ENCODE measurements at places on chromosomes 5 and 9.

GRCh38 chr9:113482991-113483675 is 19.6 kb downstream of the RGS3 start:
- no peak for DNase-seq

DNA sequence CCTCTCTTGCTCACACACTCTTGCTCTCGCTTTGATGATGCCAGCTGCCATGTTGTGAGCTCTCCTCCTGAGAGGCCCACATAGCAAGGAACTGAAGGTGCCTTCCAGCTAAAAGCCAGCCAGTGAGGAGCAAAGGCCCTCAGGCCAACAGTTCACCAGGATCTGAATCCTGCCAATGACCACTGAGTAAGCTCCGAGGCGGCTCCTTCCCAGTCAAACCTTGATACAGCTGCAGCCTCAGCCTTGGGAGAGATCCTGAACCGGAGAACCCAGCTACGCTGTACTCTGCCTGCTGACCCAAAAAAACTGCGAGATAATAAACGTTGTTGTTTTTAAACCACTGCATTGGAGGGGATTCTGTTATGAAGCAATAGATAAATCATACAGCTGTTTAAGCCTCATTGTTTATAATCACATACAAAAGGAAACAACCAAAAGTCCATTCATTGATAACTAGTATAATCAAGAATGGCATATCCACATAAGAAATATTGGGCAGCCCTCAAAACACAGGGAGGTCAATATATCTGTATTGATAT is 49.0 kb upstream of the IFNK start:
- no peak for DNase-seq

DNA sequence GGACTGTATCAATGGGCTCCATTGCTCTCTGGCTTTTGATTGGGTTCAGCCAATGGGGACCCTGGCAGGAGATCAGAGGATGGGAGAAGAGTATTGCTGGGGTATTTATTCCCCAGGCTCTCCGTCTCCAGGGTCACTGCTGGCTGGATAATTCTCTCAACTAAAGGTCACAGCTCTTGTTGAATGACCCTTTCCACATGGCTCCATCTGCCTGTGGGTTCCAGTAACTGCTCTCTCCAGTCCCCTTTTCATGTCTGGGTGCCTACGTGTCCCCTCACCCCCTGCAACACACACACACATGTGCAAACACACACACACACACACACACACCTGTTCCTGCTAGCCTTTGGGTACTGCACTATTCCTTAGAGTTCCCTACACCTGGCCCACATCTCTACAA is 53.9 kb upstream of the RIC1 start:
- no peak for DNase-seq

DNA sequence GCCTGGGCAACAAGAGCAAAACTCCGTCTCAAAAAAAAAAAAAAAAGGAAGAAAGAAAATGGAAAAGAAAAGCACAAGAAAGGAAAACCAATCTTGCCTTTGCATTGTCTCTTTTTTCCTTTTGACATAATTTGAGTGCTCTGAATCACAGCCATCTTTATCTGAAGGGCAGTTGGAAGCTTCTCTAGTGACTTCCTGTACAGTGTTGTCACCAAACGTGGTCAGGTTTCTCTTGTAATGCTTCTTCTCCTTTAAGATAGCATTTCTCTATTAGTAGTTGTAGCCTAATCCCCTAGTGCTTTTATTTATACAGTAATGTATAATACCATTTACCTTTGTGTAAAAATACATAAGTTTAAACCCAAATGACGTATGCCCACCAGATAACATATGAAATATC is 18.1 kb downstream of the PRKACG start:
- DNase-seq = no peak

DNA sequence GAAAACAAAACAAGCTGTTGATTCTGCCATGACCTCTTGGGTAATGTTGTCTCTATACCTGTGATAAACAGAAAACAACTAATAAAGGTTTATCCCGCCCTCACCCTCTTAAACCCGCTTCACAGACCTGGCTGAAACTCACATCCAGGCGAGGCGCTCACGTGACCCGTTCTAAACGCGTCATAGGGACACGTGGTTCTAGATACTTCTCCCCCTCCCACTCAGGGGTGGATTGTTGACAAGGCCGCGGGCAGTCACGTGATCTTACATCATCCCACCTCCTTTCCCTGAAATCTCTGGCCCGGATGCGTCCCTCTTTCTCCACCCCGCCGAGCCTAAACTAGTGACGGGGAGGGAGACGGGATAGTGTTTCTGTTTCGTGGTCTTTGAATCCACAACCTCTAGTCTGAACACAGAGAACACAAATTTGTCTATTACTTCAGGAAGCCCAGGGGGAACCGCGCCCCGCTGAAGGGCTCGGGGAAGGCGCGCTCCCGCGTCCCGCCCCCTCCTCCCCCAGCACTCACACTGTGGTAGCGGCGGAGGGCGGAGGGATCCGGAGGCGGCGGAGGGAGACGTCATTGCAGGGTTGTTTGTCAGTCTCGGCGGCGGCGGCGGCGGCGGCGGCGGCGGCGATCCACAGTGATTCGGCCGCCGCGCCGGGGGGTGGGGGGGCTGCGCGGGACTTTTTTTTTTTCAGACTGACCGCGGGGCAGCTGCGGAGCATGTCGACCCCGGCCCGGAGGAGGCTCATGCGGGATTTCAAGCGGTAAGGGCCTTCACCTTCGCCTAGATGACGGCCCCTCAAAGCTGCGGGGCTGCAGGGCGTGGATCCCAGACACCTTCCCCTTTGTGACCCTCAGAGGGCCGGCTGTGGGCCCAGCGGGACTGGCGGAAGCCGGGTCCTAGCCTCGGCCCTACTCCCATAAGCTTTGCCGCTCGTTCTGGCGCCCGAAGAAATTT is at the start of gene UBE2B:
UBE2B (plus strand) TSS at position 699 of the 963 bp plus-strand sequence; CDS start at position 726, 27 bp downstream.
- DNase-seq = peak; percentile 98

DNA sequence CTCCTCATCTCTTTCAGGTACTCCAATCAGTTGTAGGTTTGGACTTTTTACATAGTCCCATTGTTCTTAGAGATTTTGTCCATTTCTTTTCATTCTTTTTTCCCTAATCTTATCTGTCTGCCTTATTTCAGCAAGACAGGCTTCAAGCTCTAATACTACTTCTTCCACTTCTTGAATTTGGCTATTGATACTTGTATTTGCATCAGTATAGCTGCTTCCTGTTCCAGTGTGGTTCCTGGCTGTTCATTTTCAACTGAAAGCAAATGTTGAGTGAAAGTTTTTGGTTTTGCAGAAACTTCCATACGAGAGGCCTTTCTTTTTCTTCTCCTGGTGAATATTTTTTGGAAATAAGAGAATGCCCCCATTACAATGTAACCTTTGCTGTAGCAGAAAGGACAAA is 12.0 kb upstream of the IFNA1 start:
- no peak for DNase-seq

DNA sequence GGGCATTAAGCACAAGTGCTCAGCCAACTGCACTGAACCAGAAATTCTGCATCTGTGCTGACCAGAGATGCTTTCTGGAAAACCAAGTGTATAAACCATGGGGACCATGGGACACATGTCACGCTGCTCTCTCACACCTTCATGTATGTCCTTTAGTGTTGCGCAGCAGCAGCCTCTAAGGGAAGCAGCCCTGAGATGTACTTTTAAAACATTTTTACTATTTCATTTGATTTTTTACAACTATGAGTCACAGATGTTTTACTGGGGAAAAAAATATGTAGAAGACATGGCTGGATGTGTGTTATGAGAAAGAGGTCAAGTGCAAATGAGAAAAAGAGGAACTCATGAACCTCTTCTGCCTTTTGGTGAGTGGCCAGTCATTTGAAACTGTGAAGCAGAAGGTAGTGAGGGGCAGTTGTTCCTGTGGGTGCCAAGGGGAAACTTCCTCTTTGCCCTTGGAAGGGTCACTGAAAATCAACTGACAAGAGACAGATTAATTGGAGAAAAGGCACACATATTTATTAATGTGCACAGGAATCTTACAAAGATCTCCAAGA is 31.4 kb upstream of the SYK start:
- no peak for DNase-seq

DNA sequence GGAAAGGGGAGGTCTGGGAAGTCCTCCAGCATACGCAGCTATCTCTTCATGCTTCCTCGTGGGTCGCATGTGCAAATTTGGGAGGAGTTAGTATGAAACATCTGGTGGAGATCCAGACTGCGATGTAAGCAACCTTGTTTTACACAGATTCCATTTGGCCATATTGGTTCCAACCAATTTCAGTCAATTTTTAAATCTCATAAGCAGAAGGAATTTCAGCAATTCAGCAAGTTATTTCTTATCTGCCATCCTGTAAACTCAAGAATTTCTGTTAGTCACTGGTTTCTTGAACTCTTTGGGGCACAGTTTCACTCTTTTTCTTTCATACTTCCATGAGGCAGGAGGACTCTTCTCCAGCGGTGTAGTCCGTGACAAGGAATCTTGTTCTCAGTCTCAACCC is 130.4 kb upstream of the CLINT1 start:
- DNase-seq = no peak

DNA sequence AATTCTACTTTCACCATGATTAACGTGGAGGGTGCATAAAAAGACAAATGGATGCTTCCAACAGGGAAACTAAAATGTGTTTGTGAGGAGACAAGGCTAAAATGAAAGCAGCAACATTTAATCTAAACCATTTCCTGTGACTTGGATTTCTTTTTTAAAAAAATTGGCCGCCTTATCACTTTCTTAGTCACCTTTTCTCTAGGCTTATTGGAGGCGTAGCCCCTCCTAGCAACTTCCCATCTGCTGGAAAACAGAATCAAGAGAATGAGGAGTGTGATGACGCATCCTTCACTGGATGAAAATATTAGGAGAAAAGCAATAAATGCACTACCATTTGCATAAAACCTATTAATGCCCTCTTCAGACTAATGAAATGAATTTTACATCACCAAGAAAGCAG is 791 bp upstream of the GPR150 start:
- DNase-seq = no peak

- no peak for DNase-seq
These were observed 2.7 kb downstream of the RABEPK start for GRCh38 chr9:125202846-125203618.

DNA sequence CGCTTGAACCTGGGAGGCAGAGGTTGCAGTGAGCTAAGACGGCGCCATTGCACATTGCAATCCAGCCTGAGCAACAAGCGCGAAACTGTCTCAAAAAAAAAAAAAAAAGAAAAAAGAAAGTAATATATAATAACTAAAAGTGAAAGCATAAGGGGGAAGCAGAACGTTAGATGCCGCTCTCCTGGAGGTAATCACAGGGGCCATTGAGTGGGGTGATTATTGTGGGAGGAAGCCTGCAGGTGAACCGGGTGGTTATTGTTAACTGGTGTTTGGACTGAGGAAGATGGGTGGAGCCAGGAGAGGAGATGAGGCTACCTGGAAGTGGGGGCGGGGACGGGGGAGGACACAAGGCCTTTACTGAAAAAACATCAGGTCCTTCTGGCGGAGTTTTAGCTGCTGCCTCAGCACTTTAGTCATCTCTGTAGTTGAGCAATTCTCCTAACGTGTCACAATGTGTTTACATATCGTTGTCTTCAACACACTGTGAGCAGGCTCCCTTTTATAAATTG is 5.3 kb upstream of the TJP2 start:
- DNase-seq = peak; percentile 81

- DNase-seq = no peak
These were observed 48.7 kb upstream of the SPATA31D4 start for GRCh38 chr9:81879501-81879916.

- no peak for DNase-seq
These were observed 27.0 kb upstream of the PRRC2B start for GRCh38 chr9:131366761-131367401.

GRCh38 chr9:29844251-29844650 is 2271.0 kb upstream of the C9orf72 start:
- DNase-seq = no peak

- no peak for DNase-seq
These were observed 90.7 kb downstream of the STK10 start for GRCh38 chr5:172097356-172097755.

DNA sequence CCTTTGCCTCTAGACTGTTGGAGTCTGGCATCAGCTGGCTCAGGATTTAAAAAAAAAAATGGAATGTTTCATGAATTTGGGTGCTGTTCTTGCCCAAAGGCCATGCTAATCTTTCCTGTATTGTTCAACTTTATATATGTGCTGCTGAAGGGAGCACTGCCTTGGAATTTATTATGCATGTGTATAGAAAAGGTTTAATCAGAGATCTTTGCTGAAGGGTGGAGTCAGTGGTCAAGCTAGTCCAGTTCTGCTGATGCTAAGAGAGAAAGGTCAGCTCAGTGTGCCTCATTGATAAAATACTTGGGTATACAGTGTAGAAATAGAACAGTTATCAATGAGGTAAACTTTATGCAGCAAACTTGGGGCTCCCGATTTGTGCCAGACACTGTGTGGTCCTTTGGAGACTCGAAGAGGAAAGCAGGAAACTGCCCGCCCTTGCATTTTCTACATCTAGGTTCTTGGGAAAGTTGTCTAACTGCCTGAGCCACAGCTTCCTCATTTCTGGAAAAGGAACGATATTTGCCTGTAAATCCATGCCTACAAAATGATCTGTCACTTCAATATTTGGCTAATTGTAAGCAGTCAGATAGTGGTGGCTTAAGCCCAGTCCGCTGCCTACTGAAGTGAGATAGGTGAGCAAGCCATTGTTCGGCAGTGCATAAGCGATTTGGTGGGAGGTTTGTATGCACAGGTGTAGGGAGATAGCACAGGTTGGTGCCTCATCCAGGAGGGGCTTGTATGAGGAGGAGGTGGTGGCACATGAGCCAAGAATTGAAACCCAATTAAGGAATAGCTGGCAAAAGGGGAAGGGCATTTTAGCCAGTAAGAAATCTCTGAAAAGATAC is 29.2 kb upstream of the GTF2H2C start:
- DNase-seq = no peak

- DNase-seq = no peak
These were observed 190.3 kb downstream of the SYK start for GRCh38 chr9:90991953-90992352.

GRCh38 chr5:56126487-56127179 is 106.5 kb downstream of the ANKRD55 start:
- DNase-seq = no peak

DNA sequence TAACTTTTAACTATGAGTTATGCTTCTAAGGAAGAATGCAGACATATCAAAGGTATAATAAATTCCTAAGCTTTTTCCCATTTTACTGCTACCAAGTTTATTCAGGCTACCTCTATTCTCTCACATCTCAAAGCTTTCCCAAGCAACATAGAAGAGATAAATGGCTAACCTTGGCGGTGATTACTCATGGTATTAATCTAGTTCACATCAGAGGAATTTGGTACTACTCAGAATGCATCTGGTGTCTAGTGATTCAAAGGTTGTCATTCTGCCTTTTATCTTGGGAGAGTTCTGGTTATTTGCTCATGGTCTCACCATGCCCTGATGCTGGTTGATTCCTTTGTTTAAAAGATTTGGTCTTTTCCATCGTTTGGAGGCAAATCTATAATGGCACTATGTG is 182.7 kb downstream of the TAF11L14 start:
- DNase-seq = no peak
